ENCODE measurements at places on chromosomes 3 and 15.

DNA sequence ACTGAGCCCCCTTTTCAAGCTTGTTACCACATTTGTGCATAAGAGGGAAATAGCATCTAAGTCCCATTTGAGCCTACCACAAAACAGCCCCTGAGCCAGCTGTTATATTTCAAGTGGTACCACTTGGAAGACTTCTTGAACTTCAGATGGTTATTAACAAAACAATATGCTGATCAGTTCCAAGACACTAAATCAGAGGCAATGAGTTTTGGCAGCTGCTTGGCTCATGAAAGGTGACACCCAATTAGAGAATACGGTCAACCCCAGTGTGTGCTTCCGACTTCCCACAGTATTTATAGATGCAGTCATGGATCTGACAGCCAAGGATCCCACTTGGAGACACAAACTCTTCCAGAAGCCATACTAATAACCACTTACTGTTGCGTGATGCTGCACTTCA, 469.6 kb upstream of the PPP2R3A start:
- DNase-seq, result no peak

- DNase-seq, result no peak
These were observed 286.7 kb upstream of the SOX2 start for GRCh38 chr3:181425074-181425473.

- DNase-seq, result no peak
These were observed 269.6 kb upstream of the CFAP20DC start for GRCh38 chr3:59319442-59319841.

DNA sequence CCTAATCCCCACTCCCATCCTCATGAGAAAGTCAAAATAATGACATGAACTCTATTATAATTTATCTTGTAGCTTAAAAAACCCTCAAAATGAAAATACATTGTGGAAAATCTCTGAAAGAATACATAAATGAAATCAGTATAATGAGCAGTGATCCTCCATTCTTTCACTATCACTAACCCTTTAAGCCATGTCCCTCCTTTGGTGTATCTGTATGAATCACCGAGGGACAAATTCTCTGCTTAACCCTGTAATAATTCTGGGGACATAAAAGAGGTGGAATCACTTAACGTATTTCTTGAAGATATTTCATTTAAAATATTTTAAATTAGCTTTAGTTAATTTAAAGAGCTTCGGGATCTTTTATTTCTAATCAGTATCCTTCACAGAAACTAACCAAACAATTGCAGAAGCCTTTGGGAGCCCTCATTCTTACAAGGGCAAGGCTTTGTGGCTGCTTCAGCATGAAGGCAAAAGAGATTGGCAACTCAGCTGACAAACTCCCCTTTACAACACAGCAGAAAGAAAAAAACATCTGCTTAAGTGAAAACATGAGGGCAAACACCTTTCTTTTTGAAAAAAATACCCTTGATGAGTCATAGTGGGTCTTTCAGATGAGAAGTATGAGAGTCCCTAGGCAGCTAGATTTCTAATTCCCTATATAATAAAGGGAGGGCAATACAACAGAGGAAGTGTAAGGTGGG, 44.0 kb upstream of the ALCAM start:
- DNase-seq, result no peak

- DNase-seq, result no peak
These were observed 31.3 kb downstream of the STAC start for GRCh38 chr3:36411587-36411986.

- DNase-seq, result no peak
These were observed 908 bp upstream of the RAB43 start for GRCh38 chr3:129122412-129123011.

DNA sequence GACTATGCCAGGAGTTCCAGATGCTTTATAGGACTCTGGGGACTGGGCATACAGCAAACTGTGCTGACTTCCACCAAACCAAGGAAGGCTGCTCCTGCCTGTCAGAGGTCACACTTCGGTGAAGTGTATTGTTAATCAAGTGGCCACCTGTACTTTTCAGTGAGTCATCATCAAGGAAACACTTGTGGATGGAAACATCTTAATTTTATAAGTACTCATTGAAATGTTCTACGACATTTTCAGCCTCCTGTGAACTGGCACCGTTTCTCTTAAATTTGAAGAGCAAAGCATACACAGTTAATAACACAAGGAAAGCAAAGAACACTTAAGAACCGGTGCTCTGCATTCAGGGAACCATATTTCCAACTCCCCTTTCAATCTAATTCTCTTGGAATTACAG, 801.7 kb upstream of the DPPA4 start:
- DNase-seq, result no peak

GRCh38 chr15:25655207-25655948, 207.7 kb downstream of the ATP10A start:
- DNase-seq, result no peak

DNA sequence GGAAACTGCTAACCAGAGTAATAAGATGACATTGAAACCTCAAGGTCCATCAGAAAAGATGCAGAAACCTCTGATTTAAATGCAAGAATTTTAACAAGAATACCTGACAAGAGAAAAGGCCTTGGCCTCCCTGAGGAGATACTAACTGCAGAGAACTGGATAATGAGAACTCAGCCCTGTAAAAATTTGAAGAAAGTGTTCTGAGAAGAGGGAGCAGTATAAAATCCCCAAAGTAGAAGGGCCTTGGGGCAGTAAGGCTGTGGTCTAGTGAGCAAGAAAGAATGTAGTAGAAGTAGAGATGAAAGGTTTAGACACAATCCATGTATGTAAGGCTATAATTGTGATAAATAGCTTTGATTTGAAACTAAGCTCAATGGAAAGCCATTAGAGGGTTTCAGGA, 394.1 kb downstream of the ZBBX start:
- DNase-seq, result no peak

DNA sequence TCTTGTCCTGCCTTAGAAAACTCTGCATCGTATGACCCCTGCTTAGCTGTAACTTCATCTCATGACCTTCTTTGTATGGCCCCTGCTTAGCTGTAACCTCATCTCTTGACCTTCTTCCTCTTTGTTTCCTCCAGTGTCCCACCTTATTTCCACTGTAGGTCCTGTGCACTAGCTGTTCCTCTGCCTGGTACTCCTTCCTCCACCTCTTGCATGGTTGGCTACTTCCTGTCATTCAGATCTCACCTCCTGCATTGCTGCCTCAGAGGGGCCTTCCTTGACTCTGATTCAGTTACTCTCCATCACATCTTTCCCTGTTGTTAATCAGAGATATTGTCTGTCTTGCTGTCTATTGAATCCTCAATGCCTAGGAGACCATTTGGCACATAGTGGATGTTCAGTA, 63.2 kb downstream of the PDE8A start:
- DNase-seq, result no peak

GRCh38 chr3:133468251-133468721, 68.4 kb downstream of the BFSP2 start:
- DNase-seq, result no peak

DNA sequence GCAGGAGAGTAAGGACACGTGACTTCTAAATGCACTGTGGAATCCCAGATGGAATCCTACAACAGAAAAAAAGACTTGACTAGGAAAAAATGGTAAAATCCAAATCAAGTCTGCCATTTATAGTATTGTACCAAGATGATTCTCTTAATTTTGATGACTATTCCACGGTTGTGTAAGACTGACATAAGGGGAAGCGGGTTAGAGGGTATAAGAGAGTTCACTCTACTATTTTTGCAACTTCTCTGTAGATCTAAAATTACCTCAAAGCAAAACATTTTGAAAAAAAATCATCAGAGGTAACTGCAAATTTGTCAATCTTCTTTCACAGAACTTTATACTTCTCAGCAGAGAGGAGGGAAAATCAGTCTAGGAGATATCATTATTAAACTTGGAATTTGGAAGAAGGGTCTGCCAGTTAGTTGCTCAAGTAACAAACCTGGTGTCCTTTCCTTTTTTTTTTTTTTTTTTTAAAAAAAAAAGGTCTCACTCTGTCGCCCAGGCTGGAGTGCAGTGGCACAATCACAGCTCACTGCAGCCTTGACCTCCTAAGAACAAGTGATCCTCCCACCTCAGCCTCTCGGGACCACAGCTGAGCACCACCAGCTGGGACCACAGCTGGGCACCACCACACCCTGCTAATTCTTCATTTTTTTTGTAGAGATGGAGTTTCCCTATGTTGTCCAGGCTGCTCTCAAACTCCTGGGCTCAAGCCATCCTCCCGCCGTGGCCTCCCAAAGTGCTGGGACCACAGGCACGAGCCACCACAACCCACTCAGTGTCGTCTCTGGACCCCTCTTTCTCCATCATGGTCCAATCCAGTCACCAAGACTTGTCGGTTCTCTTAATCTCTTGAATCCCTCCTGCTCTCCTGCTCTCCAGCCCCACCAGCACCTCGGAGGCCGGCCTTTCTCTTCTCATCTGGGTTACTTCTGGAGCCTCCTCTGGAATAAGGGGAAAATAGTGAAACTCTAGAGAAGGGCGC, 14.9 kb upstream of the HES1 start:
- DNase-seq, result no peak

- no peak for DNase-seq
These were observed 175.9 kb downstream of the VGLL3 start for GRCh38 chr3:86814918-86815655.

- no peak for DNase-seq
These were observed 233.5 kb downstream of the MYRIP start for GRCh38 chr3:40042752-40043443.

GRCh38 chr15:42707068-42707467, 29.9 kb downstream of the CDAN1 start:
- no peak for DNase-seq

GRCh38 chr3:81289676-81290075, 471.8 kb downstream of the GBE1 start:
- no peak for DNase-seq

DNA sequence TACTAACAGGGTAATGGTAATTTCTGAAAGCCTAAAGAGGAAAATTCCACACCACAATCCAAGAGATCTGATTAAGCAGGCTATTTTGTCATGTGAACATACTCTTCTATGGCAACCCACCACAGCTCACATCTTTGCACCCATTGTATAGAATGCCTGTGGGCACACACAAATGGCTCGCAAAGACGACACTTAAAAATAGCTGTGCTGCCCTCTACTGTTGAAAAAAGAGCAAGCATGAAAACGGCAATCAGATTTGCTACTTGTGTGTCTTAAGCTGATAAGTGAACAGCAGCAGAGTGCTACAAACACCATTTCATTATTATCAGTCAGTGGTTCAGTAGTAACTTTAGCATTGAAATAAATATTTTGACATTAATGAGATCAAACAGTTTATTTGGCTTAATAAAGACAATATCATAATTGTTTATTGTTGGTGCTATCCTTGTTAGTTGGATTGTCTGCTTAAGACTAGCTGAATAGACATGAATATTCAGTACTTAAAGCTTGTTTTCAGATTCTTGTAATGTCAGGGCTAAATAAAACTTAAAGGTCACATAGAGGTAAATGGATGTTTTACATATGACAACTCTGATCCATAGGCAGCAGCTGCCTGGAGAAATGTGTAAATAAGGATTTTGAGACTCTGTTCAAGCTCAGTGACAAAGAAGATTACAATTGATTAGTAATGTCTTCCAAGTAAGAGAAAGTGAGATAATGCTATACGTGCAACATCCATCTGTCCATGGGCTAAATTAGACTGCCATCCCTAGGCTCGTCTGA, 199.1 kb downstream of the LRRN1 start:
- DNase-seq, result no peak

DNA sequence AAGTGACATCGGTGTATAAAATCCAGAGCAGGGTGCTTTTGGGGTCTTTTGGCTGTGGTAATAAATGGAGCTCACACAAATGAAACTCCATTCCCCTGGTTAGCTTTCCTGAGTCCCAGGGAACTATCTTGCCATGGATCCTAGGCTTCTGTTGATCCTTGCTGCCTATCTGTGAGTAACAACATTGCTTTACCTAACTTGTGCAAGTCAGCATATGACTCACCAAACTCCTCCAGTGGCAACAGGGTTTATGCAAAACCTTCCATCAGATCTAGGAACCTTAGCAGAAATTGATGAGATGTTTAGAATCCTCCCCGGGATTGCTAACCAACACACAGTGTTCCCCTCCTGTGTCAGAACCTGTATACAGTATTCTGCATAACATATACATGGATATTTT, 105.4 kb downstream of the SCAPER start:
- DNase-seq, result no peak

DNA sequence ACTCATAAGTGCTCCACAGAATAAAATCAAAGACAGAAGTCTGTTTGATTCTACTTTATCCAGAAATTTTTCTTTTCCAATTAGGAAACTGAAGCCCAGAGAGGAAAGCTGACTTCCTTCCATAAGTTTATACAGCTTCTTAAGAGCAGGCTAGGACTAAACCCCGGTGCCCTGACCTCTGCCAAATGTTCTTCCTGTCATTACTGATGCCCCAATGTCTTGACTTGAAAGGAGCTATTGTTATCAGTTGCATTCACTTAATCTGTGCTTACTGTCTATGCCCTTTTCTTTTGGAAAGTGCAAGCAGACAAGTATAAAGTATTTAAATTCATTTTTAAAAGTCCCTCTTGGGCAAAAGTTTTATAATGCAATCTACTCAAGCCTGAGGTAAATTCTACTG, 18.1 kb downstream of the CD200 start:
- DNase-seq, result no peak

- no peak for DNase-seq
These were observed 135.7 kb downstream of the EBLN2 start for GRCh38 chr3:73197187-73197586.

DNA sequence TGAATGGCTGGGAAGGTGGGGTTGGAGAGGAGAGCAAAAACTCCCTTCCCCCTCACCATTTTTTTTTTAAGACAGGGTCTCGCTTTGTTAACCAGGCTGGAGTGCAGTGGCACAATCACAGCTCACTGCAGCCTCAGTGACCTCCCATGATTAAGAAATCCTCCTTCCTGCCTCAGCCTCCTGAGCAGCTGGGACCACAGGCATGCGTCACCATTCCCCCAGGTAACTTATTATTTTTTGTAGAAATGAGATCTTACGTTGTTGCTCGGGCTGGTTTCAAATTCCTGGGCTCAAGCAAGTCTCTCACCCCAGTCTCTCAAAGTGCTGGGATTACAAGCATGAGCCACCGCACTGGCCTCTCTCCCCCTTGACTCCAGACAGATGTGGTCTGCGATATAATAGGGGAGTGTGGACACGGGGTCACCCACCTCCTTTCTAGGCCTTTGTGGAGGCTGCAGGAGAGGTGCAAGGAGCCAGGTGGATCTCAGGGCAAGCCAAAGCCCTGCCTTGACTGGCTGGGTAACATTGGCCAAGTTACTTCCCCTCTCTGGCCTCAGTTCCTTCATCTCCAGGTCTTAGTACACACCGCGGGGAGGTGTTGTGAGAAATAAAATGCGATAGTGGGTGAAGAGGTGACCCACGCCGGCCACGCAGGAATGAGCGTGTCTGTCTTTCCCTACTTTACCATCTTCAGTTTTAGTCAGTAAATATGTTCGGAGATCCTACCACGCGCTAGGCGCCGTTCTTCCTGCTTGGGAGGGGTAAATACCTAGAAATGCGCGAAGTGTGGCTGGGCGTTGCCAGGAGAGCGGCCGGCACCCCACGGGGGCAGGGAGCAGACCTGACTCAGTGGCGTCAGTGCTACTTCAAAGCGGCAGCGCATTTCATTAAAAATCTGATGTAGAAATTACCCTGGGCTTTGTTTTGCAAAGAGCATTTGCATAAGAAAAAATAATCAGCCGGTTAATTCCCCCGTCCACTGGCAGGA, 20.2 kb upstream of the CORO2B start:
- DNase-seq, result no peak

GRCh38 chr15:39275066-39275465, 305.8 kb upstream of the THBS1 start:
- DNase-seq, result no peak
